Mammary microvascular endothelial cell (primary cell): ENCODE measurements at places on chromosomes 12 and 14. TPM values are rescaled to one million over a fixed set of nuclear protein-coding genes. Genes with fewer than 3 reads are reported as not detected.

POP5 gene
- total RNA-seq: 29.0 and 36.6 TPM in 2 replicates

PMCH gene
- total RNA-seq: not detected in 2 replicates

SLC2A14 gene
- not detected in 2 replicates for total RNA-seq

VEZT gene
- total RNA-seq: 40.3 and 47.4 TPM in 2 replicates

FICD gene
- total RNA-seq: 4.7 and 5.6 TPM in 2 replicates

CAPRIN2 gene
- total RNA-seq: 13.7 and 15.9 TPM in 2 replicates

SPTB gene
- total RNA-seq: not detected in 2 replicates

PTPRR gene
- total RNA-seq: 2.7 and 4.0 TPM in 2 replicates

DTX1 gene
- total RNA-seq: not detected in 2 replicates
